ENCODE measurements at places on chromosomes 2 and 18. TPM values are rescaled to one million over a fixed set of nuclear protein-coding genes. Genes with fewer than 3 reads are reported as not detected.

EVA1A gene
- polyA plus RNA-seq, result 19.8 TPM

M1AP gene
- polyA plus RNA-seq, result 1.1 TPM

SERPINB11 gene
- not detected for polyA plus RNA-seq

FHL2 gene
- polyA plus RNA-seq, result 29.2 TPM

KIF1A gene
- polyA plus RNA-seq, result 14.0 TPM

MYL12A gene
- polyA plus RNA-seq, result 481 TPM

Data from left renal cortex interstitium (tissue), 4 donors.